Inflammatory macrophage treated with lipopolysaccharide for 1 hour (primary cell): ENCODE measurements at places on chromosomes 1 and 21.

DNA sequence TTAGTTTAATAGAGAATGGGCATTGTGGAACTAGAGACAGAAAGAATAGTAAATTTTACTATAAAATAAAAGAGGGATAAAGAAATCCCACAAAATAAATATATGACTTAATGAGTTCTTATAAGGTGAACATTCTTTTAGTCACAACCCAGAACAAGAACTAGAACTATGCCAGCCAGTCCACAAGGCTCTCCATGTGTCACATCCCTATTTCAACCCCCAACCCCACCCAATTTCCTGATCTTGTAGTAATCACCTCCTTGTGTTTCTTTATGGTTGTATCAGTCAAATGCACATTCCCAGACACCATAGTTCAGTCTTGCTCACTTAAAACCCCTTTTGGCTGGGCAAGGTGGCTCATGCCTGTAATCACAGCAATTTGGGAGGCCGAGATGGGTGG is 662.3 kb upstream of the CAMK1G start:
- no peak for DNase-seq

- no peak for DNase-seq
Measured at GRCh38 chr1:4058706-4059105, 158.6 kb upstream of the C1orf174 start.

- DNase-seq = peak; percentile 87
Measured at GRCh38 chr1:160711602-160712311, at the start of gene CD48. Gene CD48 (minus strand): TSS chr1:160711822. CDS start chr1:160711763, 59 bp downstream.

DNA sequence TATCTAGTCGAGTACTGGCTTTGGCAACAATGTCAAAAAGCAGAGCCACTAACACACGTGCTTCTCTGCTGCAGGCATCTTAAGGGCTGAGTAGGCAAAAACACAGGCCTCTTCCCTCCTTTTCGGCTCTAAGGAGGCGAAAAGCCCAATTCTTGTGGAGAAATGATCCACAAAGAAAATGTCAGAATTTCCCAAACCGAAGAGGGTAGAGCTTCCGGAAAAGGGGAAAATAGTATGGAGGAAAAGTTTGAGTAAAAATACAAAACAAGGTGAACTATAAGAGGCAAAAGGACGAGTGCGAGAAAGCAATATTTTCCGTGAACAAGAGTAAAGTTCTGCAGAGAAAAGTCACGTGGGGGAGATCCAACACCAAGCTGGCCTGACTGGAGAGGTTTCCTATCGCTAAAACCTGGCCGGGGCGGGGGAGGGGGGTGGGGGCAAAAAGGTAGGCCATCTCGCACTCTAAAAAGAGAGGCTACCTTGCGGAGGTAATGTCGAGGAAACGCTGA is 551 bp downstream of the ZRANB2 start:
- DNase-seq = peak; percentile 10

- peak; percentile 70 for DNase-seq
Measured at GRCh38 chr1:153548722-153549688, at the start of gene S100A3. Gene S100A3 (minus strand): TSS chr1:153549258. CDS start chr1:153548485, 773 bp downstream.

DNA sequence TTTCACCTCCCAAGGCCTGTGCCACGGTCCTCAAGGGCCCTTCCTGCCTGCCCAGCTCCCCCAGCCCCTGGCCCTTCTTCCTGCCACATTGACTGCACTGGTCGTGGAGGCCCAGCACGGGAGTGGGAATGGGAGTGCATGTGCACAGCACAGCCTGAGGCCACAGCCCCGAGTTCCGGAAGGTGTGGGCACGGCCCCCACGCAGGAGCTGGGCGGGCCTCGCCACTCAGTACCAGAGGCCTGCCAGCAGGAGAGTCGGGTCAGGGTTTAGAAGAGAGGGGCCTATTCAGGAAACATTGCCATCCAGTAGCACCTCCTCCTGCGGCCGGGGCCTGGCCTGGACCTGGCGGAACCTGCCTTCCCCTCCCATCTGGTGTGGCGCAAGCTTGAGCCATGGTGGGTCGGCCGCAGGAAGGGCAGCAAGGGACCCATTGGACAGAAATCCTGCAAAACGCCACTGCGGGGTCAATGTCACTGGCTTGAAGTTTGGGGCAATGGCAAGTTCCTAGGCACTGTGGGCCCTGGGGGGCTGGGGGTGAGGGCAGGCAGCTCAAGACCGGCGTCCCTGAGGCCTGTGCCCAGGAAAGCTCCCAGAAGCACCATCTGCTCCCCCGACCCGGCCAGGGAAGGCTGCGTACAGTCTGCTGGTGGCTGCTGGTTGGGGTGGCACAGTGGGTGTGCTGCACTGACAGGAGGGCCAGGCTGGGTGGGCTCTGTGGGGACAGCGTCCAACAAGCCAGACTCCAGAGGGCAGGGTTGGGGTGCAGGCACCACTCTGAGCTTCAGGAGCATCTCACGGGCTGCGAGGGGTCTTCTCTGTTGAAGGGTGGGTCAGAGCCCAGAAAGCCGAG is 1.8 kb upstream of the TMEM52 start:
- DNase-seq = no peak

DNA sequence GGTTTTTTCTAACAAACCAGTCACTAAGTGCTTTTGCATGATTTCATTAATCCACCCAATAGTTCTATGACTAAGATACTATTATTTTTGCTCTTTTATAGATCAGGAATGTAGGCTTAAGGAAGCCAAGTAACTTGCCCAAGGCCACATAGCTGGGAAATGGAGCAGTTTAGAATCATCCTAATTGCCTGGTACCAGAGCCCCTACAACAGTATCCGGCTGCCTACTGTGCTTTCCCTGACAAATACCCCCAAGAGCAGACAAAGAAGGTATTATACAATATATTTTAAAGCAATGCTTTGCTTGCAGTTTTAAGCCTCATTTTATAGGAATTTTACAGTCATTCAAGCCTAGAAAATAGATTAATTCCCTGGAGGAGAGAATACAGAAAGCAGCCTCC is 45.5 kb upstream of the RASAL2 start:
- DNase-seq = no peak

DNA sequence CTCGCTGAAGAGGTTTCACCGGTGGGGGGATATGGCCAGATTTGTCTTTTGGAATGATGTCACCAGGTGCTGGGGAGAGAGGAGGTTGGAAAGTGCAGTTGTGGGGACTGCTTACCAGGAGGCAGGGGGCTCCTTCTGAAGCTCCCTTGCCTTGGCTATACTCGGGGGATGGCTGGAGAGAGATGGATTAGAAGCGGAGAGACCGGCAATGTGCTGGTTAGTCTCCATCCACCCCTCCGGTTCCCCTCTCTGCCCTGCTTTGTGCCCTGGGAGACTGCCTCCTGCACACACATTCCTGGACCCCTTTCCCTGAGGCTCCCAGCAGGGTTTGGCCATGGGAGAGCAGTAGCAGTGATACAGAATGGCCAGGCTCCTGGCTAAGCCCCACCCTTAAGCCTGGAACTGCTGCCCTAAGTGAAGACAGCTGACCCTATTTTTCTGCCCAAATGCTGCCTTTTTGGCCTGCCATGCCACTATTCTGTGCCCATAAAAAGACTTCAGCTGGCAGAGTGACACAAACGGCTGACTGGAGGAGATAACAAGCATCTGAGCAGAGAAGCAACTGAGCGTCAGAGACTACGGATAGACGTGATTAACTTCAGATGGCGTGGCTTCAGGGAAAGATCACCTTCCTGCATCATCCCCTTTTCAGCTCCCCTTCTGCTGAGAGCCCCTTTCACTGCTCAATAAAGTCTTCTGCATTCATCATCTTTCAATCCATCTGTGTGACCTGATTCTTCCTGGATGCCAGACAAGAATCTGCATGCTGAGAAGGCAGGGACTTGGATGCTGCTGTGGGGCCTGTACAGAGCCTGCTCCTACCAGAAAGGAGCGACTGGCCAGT is 14.5 kb upstream of the VPS13D start:
- DNase-seq = no peak

DNA sequence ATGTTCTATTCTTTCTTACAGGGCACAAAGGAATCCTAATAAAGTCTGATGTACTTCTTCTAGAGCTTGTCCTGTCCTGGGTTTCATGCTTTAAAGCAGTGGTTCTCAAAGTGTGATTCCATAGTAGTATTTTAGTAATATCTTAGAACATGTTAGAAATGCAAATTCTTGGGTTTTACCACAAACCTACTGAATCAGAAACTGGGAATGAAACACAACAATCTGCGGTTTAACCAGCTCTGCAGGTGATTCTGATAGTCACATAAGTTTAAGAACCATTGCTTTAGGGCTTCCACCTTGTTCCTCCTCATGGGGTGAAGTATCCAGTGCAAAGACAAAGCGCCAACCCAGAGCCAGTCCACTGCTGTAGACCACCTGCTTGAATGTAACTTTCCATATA is 41.1 kb downstream of the NGF start:
- no peak for DNase-seq

DNA sequence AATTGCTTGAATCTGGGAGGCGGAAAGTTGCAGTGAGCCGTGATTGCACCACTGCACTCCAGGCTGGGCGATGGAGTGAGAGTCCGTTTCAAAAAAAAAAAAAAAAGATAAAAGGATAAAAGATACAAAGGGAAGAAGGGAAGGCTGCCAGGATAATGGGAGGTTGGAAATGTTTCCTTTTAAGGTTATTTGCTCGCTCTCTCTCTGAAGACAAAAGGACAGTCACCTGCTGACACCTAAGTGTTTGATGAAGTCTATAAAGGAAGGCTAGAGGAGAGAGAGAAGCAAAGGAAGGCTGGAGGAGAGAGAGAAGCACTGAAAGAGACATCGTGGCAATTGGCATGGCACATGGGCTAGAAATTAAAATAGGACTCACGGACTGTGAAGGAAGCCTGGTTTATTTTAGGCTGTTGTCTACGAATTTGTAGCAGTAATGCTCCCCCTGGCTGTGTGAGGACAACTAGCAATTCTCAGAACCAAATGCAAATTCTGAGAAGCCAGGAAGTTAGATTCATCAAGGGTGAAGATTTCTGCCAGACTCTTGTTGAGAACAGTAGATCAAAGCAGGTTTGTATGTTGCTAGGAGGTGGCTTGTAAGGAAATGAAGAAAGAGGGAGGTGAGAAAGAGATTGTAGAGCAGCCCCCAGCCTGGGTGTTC is 154.2 kb downstream of the ZP4 start:
- no peak for DNase-seq

- no peak for DNase-seq
Measured at GRCh38 chr1:64196074-64196870, 7.2 kb upstream of the UBE2U start.

GRCh38 chr1:210726621-210727020 is 397.9 kb downstream of the HHAT start:
- peak; percentile 13 for DNase-seq

DNA sequence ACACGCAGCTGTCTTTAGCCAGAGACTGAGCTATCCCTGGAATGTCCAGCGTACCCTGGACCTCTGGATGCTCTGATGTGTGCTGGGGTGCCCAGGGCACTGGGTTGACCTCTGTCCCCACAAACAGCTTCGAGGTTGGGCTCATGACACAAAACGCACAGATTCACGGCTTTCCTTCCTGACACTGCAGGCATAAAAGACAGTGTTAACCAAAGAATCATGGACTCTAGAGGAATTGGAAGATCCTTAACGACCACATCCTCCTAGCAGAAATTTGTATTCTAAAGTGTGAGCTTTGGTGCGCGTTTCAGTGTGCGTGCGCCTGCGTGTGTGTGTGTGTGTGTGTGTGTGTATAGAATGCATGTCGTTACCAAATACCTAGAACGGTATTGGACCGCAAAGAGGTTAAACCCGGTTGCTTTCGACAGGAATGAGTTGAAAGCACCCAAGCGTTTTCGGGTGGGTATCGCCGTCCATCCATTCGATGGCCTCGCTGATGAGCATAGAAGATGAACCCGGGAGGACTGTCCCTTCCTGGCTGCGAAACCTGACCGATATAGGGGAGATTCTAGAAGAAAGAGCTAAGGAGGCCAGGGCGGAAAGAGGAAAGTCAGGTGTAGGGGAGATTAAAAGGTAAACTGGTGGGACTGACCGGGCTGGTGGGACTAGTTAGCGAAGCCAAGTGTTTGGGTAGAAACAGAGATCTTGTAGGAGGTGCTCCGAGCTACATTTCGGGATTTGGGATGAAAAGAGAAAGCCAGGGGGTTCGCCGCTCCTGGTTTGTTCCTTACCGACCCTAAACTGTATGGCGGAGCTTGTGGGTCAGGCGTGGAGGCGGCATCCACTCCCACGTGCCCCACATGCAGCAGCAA is 6.8 kb upstream of the LHX9 start:
- no peak for DNase-seq

- DNase-seq = no peak
Measured at GRCh38 chr1:52759908-52760307, 33.7 kb downstream of the ZYG11B start.

- DNase-seq = no peak
Measured at GRCh38 chr1:153608089-153608682, 4.8 kb downstream of the S100A16 start.

DNA sequence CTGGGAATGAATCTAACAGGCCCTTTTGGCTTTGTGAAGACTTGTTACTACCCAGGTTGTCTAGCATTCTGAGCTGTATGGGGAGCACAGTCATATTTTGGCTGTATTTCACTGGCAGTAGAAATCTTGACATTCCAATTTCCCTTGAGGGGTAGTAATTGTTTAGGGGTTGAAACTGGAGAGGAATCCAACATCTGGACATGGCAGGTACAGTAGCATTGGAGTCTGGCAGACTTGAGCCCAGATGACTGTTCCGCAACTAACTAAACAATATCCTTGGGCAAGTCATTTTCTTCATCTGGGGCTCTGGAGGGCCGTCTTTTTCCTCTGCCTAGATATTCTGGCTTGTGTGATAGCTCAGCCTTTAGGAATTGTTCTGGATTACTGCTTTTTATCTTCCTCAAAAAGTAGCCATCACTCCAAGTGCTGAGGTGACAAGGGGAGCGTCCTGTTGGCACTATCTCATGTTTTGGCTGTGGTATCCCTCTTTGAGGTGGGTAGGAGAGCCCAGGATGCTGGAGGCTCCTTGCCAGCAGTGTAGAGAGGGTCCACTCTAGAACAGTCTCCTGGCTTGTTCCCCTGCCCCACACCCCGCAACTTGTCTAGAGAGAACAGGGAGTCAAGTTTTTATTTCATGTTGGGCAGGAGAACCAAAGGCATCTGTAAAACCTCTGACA is 22.7 kb upstream of the NBL1 start:
- no peak for DNase-seq

DNA sequence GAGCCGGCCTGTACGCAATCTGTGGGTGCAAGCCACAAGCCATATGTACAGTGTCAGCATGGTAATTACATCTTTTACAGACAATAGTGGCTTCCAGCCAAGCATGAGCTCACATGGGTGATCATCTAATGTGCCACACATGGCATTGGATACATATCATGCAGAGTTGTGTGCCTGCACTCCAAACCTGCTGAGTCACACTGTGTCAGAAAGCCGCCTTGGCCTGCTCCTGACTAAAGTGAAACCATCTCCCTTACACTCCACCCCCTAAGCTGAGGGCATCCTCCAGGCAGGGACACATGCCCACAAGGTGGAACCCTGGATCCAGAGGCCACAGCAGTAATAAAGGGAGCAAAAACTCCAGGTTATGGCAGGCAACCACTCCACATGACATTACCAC is 72.5 kb downstream of the KCNT2 start:
- DNase-seq = no peak

DNA sequence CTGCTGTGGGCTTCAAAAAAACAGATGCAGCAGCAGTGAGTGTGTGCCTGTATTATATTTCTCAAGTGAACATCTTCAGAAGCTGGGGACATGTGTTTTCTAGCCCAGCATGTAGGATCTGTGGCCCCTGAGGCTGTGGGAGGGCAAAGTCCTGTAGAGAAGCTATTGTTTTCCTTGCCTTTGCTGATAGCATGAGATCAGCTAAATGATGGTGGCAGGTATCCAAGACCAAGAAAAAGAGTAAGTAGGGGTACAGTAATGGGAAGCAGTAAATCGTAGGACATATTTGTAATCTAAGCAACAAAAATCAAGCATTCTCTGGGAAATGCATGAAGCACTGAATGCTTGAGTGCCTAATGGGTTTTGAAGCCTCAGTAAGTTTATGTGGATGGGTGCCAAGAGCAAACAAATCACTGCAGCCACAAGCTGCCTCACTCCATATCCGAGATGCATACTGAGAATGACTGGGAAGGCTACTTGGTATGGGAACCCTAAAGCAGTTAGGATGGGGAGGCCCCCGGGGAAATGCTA is 98.3 kb downstream of the CD58 start:
- no peak for DNase-seq
